ENCODE measurements at places on chromosomes 1 and 21.
A peak's percentile ranks its signal among the peaks of the same experiment; 100 is the strongest.

DNA sequence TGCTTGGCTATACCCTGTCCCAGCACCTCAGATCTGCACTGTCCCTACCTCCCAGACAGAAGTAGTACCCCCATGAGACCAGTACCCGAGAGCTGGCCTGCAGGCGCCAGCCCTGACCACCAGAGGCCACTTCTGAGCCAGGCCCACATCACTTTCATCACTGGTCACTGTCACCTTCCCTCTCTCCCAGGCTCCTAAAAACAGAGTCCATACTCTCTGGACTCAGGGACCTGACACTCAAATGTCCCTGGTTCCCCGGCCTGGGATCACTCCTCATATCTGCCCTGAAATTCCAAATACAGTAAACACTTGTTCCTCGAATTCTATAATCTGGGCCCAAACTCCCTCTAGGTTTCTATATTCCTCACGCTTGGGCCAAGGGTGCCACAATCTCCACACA is 18.7 kb downstream of the TMEM53 start:
- DNase-seq, result no peak

DNA sequence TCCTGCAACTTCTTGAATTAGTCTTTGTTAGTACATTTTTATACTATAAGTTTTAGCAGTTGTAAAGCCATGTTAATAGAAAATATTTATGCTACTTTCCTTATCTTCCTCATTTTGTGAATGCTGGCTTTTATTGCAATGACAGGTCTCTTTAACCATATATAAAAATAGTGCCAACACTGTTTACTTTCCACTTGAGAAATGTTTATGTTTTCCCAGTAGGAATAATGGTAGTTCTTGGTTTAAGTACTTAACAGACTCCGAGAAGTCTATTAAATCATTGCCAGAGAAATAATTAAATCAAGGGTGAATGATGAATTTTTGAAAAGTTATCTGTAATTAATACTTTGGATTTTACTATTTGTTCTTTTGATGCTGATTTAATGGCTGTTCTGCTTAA is 9.7 kb downstream of the CHML start:
- no peak for DNase-seq

- DNase-seq, result no peak
These were observed 57.2 kb downstream of the AGPAT3 start for GRCh38 chr21:43921979-43922945.

- DNase-seq, result no peak
These were observed 59.2 kb downstream of the TAS1R2 start for GRCh38 chr1:18800258-18800657.

DNA sequence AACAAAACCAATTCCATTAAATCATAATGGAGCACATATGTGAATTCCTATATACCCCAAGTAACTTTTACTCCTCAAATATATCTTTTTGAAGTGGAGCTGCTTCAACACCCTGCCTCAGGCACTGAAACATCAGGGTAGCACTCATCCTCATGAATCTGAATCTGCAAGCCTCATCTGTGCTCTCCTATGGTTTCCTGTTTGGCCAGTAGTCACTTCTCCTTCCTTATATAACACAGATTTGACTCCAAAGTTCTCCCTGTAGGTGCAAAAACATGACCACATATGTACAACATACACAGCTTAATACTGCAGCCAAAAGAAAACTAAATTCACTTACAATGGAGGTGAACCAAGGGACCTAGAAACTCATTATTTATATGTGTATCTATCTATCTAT is 7.2 kb downstream of the TRIT1 start:
- DNase-seq, result no peak

- no peak for DNase-seq
These were observed 6.3 kb downstream of the JMJD4 start for GRCh38 chr1:227728892-227729143.

DNA sequence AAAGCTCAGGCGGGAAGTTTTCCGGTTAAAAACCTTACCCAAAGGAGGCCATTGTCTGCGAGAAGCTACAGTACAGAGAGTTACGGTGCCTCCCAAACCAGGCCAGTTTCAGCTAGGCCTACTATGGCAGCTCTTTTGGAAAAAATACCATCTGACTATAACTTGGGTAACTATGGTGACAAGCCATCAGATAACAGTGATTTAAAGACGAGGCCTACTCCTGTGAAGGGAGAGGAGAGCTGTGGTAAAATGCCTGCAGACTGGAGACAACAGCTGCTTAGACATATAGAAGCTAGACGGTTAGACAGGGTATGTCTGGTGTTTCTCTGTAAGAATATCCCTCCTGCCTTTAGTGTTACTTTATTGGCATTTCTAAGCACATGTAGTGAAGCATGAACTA is 165.9 kb downstream of the LRRC40 start:
- DNase-seq, result no peak

- peak; percentile 69 for DNase-seq
These were observed 37.9 kb upstream of the BTG2 start for GRCh38 chr1:203267347-203267846.

DNA sequence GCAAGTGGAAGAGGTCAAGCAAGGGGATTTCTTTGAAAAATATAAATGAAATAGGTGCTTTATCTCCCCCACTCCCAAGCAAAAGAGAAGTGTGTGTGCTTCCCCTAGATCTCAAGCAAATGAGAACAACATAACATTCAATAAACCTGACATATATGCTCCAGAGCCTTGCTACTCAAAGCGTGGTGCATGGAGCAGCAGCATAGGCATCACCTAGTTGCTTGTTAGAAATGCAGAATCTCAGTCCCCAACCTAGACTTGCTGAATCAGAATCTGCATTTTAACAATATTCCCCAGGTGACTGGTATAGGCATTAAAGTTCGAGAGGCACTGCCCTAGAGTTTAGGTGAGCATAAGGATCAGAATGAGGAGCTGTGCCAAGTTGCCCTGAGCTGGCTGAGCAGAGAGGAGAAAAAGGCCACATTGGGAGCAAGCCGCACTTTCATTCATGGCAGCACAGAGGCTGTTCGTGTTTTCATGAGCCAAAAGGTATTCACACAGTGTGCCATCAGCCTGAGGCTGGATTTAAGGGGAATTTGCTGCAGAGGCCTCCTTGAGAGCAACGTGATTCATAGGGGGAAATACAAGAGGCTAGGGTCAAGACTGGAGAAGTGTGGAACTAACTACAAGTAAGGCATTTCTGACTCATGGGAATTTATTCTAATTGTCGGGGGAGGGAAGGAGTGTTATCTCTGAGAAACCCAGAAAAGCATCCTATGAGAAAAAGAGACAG is 14.3 kb upstream of the LPAR3 start:
- no peak for DNase-seq

DNA sequence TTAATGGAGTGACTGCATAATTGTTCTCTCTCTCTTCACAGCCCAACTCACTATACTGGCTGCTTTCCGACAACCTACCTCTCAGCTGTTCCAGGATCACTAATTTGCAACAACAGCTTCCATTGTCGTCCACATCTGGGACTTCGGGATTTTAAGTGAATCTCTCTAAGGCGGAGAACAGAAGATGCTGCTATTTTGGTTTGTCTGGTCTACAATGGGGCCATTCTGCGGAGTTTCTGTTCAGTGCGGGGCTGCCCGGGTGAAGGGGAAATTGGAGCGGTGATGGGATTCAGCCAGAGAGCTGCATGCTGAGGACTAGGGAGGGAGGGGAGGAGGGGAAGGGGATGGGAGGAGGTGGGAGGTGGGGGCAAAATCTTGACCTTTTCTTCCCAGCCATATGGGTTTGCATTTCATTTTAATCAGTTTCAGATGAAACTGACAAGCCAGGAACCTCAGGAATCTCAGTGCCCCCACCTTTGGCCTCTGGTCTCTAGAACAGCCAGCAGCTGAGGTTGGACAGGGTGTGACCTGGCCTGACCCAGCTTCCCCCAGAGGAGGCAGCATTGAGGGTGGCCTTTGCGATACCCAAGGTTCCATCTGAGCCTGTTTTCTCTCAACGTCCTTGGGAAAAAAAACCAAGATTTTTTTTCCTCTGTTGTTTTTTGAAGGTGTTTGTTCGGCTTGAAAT is 6.9 kb upstream of the SRP9 start:
- no peak for DNase-seq

- DNase-seq, result no peak
These were observed 663 bp downstream of the ATP13A2 start for GRCh38 chr1:17011092-17011438.

GRCh38 chr1:85734931-85735330 is 26.7 kb upstream of the ZNHIT6 start:
- no peak for DNase-seq

- no peak for DNase-seq
These were observed 5.6 kb downstream of the SH3BGRL3 start for GRCh38 chr1:26285366-26286063.

GRCh38 chr1:183365676-183366075 is 52.5 kb downstream of the NMNAT2 start:
- no peak for DNase-seq

DNA sequence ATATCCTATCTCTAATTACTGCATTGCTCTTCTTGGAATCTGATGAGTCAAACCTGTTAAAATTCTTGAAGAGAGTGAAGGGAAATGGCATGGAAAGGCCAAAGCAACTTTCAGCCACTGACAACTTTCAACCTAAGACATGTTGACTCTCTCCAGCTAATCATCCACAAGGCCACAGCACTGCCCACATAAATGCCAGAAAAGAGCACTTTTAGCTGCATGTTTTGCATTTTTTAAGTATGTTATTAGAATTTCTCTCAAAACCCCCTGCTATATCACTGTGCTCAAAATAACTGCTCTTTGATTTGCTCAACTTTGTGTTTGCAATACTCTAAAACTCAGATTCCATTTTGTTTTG is 352.5 kb downstream of the ADGRL2 start:
- DNase-seq, result no peak

- no peak for DNase-seq
These were observed 48.7 kb downstream of the SYT6 start for GRCh38 chr1:114104949-114105348.

DNA sequence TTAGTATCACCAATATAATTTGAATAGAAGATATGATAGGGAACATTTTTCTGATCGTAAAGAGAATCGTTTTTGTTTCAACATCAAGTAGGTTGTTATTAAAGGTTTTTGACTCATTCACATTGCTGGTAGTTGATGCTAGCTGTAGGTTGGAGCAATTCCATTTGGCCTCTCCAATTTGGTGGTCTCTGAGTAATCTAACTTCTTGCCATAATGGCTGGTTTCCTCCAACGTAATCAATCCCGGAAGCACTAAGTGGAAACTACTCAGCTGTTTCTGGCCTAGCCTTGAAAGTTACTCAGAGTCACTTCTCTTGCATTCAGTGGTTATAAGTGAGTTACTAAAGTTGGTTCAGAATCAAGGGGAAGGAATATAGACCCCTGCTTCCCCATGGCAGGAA is 26.0 kb downstream of the RCOR3 start:
- no peak for DNase-seq

DNA sequence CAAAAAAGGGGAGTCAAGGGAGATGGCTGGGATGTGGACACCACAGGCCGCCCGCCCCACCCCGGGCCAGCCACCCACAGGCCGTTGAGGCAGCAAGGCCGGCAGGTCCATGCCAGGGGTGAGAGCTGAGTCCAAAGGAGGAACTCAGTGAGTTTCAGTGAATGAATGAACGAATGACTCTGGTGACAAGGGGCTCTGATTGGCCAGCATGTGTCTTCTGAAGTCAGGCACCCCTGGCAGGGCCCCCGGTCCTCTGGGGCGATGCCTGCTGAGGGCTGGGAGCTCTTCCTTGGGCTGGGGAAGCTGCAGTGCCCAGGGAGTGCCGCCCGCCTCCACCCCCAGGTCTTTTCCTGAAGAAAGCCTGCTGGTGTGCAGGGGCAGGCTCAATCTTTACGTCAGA is 236.1 kb upstream of the VAMP3 start:
- DNase-seq, result no peak

DNA sequence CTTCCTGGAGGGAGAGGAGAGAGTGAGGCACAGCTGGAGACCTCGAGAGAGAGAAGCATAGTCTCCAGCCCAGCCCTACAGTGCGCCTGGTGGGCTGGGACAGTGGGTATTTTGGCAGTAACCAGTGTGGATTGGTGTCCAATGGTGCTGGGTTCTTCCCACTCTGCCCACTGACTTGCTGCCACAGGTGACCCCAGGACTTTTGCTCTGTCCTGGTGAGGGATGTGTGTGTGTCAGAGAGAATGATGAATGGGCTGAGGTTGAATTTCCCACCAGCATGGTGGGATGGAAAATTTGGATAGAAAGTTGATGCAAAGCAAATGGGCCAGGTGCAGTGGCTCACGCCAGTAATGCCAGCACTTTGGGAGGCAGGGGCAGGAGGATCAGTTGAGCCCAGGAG is 26.3 kb downstream of the SERINC2 start:
- no peak for DNase-seq

GRCh38 chr1:62012836-62013235 is 181.8 kb upstream of the L1TD1 start:
- DNase-seq, result no peak

GRCh38 chr1:117138106-117138505 is 16.6 kb upstream of the TRIM45 start:
- no peak for DNase-seq

DNA sequence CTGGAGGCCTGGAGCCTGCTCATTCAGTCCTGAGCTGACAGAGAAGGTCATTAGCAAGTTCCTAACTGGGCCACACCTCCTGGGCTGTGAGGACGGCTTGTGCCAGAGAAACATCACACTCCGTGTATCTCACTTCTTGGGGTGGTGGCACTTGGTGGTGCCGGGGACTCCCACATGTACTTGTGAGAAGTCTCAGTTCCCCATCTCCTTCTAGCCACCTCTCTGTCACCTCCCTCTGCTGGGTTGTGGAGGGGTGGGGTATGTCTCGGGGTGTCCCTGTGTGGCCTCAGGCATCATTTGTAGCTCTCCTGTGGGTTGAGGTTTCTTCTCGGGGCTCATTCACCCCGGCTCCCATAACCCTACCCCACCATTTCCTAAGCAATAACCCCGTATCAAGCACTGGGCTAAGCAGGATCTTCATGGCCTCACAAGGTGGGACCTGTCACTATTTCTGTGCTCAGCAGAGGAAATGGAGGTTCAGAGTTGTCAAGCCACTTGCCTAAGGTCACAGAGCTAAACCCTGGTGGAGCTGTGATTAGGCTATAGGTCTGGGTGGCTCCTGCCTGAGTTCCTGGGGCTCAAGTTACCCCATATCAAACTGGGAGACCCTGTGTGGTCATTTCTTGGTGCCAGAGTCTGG is 62.5 kb downstream of the UBIAD1 start:
- no peak for DNase-seq

- no peak for DNase-seq
These were observed 41.4 kb downstream of the SCMH1 start for GRCh38 chr1:41200728-41201127.

DNA sequence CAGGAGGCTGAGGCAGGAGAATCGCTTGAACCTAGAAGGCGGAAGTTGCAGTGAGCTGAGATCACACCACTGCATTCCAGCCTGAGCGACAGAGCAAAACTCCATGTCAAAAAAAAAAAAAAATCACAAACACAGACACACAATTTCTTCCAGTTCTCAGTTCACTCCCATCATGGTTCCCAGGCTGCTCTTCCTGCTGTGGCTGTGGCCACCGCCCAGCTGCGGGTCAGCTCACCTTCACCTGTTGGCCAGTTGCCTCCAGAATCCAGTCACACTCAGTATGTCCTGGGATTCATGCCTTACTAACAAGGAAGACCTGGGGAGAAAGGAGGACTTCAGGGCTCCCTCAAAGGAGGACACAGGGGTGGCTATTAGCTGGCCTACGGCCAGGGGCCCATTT is 45.9 kb upstream of the SLC25A33 start:
- DNase-seq, result no peak

Data from retinal pigment epithelial cell (primary cell).